ENCODE measurements at places on chromosomes 3 and 15.
A peak's percentile ranks its signal among the peaks of the same experiment; 100 is the strongest.

- no peak for DNase-seq
These were observed 80.1 kb upstream of the CHRM5 start for GRCh38 chr15:33888176-33888575.

DNA sequence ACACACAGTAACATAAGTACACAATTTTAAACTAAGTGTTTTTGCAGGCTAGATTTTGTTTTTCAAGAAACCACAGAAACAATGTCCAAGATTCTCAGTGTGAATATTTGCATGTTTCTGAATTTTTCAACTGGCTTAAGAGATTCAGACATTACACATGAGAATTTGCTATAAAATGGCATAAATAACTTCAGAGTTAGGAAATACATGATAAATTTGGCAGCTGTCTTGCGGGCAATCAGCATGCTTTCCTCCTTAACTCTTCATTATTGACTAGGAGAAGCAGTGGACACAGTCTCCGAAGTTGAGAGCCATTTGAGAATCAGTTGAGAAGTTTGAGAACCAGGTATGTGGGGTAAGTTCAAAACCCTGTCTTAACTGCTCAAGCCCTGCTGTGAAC is 625.6 kb upstream of the SGO1 start:
- DNase-seq: no peak

DNA sequence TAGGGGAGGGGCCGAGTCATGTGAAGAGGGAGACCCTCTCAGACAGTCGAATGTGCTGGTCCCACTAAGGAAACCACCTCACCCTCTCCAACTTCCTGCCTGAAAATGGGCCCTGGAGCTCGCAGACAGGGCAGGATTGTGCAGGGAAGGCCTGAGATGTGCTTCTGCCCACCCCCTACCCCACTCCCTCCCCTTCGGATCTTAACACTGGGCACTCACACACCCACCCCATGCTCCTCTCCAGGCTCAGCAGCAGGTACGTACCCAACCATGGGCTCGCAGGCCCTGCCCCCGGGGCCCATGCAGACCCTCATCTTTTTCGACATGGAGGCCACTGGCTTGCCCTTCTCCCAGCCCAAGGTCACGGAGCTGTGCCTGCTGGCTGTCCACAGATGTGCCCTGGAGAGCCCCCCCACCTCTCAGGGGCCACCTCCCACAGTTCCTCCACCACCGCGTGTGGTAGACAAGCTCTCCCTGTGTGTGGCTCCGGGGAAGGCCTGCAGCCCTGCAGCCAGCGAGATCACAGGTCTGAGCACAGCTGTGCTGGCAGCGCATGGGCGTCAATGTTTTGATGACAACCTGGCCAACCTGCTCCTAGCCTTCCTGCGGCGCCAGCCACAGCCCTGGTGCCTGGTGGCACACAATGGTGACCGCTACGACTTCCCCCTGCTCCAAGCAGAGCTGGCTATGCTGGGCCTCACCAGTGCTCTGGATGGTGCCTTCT is 20.0 kb downstream of the ATRIP start:
- DNase-seq: no peak

GRCh38 chr3:98776140-98776493 is 13.0 kb downstream of the ST3GAL6 start:
- DNase-seq: no peak

DNA sequence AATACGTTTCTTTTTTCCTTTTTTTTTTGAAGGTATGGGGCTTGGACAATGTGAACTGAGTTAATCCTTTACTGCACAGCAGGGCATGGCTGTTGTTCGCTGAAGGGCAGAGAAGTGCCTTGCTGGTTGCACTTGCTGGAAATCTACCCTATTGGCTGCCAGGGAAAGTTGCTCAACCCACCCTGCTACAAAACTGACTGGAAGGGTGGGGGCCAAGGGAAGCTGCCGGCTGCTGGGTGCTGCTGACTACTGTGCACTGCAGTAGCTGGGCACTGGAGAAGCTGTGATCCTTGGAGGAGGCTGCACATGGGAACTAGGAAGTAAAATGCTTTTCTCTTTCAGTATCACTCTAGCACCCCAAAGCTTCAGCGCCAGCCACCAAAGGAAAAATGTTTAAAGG is 70.5 kb downstream of the ETV5 start:
- no peak for DNase-seq

GRCh38 chr3:42661593-42662022 is 8.1 kb downstream of the ZBTB47 start:
- DNase-seq: no peak

- DNase-seq: no peak
These were observed 33.2 kb upstream of the ZDHHC23 start for GRCh38 chr3:113914646-113915045.

- no peak for DNase-seq
These were observed 3.4 kb upstream of the HHLA2 start for GRCh38 chr3:108292905-108293328.

DNA sequence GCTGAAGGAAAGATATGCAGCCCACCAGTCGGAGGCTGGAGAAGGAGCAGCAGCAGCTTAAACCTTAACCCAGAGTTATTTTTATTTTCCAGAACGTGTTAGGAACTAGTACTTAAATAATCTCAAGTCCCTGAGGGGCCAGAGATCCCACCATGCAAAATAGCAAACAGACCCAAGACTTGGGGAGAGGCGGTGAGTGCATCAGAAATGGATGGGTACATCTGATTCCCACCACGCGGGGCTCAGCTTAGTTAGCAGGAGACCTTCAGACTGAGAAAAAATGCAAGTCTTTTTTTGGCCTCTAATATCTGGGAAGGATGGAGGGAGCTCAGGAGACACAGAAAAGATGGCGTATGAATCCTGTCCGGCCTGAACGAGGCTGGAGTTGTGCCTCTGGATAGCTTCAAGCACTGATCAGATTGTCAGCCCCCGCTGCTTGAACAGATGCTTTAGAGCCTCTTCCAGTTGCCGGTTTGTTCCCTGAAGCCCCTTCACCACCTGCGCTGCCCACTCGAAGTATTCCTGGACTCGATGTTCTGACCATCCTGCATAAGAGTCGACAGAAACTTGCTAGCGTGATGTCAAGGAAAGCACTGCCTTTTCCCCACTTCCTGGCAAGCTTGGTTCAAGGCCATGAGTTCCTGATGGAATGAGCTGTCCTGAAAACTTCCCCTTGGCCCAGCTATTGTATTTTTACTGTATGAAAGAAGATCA is 1.3 kb downstream of the HDDC3 start:
- no peak for DNase-seq

DNA sequence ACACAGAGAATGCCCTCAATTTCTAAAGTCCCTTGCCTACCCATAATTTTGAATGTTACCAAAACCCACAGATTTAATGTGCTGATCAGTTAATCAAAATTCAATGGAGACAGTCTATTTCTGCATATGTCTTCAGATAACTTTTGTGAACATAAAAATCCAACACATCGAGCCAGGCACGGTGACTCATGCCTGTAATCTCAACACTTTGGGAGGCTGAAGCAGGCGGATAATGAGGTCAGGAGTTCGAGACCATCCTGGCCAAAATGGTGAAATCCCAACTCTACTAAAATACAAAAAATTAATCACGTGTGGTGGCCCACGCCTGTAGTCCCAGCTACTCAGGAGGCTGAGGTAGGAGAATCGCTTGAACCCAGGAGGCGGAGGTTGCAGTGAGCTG is 49.3 kb downstream of the PEAK1 start:
- no peak for DNase-seq

- no peak for DNase-seq
These were observed 75.0 kb downstream of the TBL1XR1 start for GRCh38 chr3:177122183-177122856.

- DNase-seq: no peak
These were observed 48.6 kb downstream of the CHP1 start for GRCh38 chr15:41279535-41280283.

DNA sequence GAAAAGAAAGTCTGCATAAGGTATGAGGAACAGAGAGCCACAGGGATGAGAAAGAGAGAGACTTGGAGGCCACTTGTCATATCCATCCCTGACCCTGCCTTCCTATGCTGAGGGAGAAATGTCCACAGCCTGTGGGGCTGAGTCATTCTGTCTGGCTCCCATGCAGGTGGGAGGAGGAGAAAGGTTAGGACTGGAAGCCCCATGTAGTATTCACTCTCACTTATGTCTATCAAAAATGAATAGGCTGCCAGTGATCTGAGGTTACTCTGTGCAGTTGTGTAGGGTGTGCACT is 71.3 kb downstream of the RAB11A start:
- DNase-seq: no peak

- no peak for DNase-seq
These were observed 18.8 kb downstream of the GMPS start for GRCh38 chr3:155889212-155889611.

- DNase-seq: no peak
These were observed 641 bp downstream of the OPA1 start for GRCh38 chr3:193593668-193594030.

DNA sequence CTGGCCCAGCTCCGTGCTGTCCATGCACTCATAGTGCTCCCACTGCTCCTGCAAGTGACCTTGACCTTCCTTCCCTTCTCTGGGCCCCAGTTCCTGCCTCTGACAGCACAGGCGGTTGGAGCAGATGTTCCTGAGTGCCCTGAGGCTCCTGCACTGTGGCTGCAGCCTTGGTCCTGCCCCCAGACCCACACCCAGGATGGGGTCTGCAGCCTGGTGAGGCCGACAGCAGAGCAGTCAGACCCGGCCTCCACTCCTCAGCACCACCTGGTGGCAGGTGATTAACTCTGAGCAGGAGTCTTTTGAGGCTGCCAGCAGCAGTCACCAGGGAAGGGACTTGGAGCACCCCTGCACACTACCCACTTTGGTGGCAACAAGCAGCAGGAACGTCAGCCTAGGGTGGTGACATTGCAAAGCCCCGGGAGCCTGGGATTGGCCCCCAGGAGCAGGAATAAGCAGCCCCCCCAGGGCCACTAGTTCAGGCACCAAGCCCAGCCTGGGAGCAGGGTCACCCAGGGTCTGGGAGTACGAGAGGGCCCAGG is 64.6 kb downstream of the CYP11A1 start:
- DNase-seq: no peak

- DNase-seq: no peak
These were observed 165.3 kb downstream of the CHSY1 start for GRCh38 chr15:101086394-101087171.

GRCh38 chr15:71742964-71743363 is 67.4 kb upstream of the NR2E3 start:
- DNase-seq: no peak

DNA sequence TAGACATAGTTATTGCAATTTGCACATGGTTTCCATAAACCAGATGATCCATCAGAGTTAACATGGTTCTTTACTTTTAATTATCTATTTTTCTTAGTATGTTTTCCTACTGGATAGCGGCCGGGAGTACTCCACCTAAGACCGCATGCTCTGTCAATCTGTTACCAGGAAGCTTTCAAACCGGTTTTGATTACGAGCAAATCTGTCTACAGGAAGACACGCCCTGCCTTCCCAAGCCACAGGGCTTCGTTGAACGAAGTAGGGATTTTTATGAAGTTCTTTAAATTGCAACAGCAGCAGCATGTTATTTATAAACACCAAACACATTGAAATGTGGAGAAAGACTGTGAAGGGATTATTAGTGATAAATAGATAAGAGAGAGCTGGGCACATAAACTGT is 283.3 kb upstream of the ROBO2 start:
- no peak for DNase-seq

DNA sequence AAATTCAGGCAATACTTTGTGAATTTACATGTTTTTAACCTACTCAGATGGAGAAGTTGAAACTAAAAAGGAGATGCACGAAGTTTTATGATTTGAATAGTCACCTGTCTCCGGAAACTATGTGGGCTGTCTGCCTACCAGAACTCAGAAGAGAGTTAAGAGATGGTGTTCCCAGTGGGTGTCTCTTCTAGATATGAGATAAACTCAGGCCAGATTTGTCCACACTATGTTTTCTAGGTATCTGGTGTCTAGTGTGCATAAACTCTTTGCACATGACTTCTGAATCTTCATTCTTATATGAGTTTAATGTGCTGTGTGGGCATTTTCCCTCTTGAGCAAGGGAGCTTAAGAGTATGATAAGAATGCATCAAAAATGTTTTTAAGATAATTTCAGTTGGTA is 222.8 kb downstream of the FOXP1 start:
- DNase-seq: no peak

DNA sequence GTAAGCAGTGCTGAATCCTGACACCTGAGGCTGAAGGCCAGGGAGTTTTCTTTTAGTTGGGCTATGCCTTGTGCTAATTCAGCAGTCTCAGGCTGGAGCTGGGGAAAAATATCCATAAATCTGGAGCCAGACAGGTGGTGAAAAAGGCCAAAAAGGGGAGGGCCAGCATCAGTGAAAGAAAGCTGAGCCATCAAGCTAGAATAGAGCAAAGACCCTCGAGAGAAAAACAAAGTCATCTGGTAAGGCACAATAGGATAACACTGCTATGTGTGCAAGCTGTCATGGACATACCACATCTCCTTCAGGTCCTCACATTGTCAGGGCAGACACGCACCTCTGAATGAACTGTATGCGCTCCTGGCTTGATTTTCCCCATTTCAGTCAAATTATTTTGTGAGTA is 687.9 kb downstream of the SQOR start:
- DNase-seq: no peak

DNA sequence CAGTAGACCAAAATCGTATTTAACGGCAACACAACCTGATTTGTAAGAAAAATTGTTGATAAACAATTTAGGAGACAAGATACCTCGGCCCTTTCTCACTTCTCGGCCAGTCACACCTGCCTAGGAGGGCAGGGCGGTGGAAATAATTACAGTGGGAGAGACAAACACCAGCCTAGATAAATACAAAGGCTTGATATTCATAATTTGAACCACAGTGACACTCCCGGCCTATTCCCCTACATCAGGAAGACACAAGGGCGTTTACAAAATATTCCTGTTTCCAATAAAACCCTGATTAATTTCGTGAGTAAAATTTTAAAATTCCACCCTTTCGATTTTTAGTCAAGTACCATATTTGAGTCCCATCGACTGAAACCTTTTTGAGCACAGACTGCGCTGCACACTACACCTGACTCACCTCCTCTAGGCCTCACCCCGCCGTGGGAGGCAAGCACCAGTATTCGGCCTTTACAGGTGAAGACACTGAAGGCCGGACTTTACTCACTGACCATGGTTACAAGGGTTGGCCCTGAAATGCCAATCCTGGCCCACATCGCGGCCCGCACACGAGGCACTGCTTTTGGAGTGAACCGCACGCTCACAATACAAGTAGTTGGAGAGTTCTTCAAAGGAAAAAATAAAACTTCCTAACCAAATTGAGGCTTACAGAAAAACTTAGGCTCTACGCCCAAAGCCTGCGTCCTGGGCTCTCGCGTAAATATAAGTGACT is 794 bp downstream of the ARPP19 start:
- peak; percentile 23 for DNase-seq

DNA sequence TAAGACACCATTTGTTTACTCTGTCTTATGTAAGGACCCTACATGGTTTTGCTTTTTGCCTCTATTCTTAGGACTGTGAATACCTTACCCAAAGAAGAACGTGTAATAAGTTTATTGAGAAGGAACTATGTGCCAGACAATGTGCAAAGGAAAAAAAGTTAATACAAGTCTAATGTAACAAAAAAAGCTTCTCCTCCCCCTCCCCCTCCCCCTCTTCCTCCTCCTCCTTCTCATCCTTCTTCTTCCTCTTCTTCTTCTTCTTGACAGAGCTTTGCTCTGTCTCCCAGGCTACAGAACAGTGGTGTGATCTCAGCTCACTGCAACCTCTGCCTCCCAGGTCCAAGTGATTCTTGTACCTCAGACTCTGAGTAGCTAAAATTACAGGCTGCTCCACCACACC is 50.9 kb upstream of the MITF start:
- DNase-seq: no peak

GRCh38 chr3:11400213-11400612 is 128.0 kb downstream of the ATG7 start:
- DNase-seq: no peak

- no peak for DNase-seq
These were observed 114.4 kb downstream of the MBNL1 start for GRCh38 chr3:152383136-152383606.

GRCh38 chr3:28651159-28651558 is 302.5 kb upstream of the AZI2 start:
- DNase-seq: no peak
